RCC 7860 (cell line): ENCODE measurements at places on chromosomes 5 and 9.
A peak's percentile ranks its signal among the peaks of the same experiment; 100 is the strongest.

DNA sequence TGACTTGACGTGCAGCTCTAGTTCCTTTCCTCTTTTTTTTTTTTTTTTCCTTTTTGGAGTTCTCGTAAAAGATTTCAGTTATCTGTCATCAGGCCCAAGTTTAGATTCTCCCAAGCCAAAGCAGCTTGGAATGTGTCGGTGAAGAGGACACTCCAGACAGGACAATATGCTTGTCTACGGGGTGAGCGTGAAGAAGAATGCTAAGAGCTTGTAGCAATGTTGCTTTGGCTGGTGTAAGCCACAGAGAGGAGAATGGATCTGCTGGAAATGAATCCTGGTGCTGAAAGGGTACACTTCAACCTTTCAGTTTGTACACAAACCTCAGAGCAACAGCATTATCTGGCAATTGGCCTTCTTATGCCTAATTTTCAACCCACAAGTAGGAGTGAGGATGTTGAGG lies 92.4 kb downstream of the ISL1 start:
- DNase-seq, result no peak

GRCh38 chr9:119795395-119795794 lies 426.2 kb upstream of the BRINP1 start:
- DNase-seq, result no peak

DNA sequence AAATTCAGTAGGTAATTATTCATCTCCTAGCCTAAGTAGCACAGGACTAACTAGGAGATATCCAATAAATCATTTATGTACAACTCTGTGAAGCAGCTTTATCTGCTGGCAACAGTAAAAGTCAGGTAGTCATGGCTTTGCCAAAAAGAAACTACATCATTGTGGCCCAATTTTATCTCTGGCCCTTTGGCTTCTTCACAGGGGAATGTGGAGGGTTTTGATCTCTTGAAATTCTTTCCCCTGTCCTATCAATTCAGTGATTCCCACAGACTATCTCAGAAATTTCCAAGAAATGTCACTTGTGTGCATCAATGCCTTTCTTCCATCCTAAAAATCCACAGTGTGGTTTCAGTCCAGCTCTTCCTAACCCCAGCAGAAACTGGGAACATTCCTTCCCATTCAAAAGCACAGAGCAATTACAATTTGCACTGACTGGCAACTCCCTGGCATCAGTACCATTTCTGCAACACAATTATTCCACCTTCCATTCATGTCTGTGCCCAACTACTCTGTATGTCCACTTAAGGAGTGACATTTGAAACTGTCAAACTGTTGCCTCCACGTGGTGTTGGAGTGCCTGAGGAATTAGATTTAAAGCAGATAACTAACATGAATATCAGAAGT lies 6.6 kb downstream of the CDC14B start:
- no peak for DNase-seq

DNA sequence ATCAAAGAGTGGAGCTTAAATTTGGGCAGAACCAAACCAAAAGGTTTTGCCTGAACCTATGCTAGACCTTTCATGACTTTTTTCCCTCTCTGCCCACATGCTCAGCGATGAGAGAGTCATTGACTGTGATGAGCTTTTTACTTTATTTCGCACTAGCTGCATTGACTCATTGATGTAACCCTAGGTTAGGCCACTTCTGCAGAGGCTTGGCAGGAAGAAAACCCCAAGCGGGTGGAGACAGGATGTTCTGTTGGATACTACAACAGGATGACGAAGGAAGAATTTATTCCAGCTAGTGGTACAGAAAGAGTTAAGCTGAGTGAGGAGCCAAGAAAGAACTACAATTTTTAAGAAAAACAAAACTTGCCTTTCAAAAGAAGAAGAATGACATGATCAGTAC lies 18.4 kb downstream of the AGXT2 start:
- peak; percentile 91 for DNase-seq

- DNase-seq, result no peak
These were observed 101.5 kb upstream of the BOD1 start for GRCh38 chr5:173717959-173718358.

DNA sequence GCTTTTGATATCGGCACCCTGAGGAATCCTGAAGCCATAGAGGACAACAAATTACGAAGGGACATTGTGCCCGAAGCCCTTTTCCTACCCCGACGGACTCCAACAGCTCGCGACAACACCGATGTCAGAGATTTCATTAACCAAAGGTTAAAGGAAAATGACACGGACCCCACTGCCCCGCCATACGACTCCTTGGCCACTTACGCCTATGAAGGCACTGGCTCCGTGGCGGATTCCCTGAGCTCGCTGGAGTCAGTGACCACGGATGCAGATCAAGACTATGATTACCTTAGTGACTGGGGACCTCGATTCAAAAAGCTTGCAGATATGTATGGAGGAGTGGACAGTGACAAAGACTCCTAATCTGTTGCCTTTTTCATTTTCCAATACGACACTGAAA lies 129.5 kb downstream of the CDH6 start:
- DNase-seq, result no peak

GRCh38 chr9:35826071-35826701 lies 2.3 kb downstream of the FAM221B start:
- no peak for DNase-seq

GRCh38 chr9:107131108-107131799 lies 151.8 kb upstream of the RAD23B start:
- no peak for DNase-seq

- DNase-seq, result no peak
These were observed 372.5 kb upstream of the WWC1 start for GRCh38 chr5:167918813-167919483.

DNA sequence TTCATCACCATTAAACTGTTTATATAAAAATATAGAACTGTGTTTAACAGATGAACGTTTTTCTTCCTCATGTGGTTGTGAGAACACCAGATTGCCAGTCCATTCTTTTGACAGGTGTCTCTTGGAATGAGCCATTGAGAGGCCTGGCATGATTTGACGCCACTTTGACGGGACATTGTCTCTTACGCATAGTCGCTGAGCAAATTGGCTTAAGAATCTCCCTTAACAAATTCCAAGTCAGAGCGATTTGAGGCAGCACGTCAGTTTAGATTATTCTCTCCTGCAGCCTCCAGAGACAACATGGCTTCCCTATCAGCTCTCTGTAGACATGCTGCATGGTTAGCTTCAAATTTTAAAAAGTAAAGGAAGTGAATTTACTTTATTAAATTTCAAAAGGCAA lies 510.7 kb upstream of the ACO1 start:
- no peak for DNase-seq

- DNase-seq, result no peak
These were observed 18.3 kb upstream of the LPAR1 start for GRCh38 chr9:111056538-111056937.
